HFF-Myc (cell line): ENCODE measurements at places on chromosomes 5 and 9.

- no peak for DNase-seq
Measured at GRCh38 chr5:141716009-141716408, 34.0 kb upstream of the ARAP3 start.

GRCh38 chr9:110580850-110581249 lies 1.3 kb upstream of the SVEP1 start:
- no peak for DNase-seq

GRCh38 chr9:113875459-113876150 lies 504 bp upstream of the ZNF618 start:
- no peak for DNase-seq

DNA sequence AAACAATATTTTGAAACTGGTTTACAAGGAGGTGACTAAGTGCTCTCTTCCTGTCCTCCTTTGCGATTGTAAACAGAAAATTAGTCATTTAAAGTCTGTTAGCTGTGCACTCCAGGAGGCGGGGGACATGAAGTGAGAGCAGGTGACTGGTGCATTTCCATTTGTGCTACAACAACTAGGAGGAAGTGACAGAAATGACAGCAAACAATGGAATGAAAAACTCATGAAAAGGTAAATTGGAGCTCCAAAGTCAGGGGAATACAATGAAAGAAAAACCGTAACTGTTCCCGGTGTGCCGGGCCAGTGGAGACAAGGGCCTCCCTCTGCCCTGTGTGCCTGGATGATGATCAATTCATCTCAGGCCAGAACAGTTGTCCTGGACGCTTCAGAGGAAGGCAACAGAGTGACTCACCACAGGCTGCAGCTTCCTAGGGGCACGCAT lies 439.9 kb downstream of the GADD45G start:
- no peak for DNase-seq

DNA sequence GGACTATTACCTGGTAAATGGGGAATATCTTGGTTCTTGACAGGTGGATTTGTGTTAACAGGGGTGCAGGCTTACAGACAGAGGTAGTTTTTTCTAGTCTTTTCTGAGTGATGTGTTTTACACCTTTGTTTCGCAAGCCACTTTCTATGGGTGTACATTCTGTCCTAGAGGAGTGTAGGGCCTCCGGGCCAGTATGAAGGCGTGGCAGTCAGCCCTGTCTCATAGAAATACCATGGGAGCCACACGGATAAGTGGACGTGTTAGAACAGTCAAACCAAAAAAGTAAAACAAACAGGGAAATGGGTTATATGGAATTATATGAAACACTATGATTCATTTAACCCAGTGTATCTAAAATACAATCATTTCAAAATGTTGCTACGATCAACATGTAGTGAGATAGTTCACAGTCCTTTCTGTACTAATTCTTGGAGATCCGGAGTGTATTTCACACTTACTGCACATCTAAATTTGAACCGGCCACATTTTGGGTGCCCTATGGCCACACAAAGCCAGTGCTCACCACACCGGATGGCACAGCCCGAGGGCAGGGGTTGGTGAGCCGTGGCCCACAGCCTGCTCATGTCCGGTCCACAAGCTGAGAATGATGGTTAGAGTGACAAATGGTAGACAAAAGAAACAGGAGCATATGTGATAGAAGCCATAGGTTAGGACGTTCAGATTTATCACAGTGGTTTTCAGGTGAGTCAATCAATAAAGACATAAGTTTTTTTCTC lies 80.1 kb upstream of the IRX4 start:
- DNase-seq, result no peak

DNA sequence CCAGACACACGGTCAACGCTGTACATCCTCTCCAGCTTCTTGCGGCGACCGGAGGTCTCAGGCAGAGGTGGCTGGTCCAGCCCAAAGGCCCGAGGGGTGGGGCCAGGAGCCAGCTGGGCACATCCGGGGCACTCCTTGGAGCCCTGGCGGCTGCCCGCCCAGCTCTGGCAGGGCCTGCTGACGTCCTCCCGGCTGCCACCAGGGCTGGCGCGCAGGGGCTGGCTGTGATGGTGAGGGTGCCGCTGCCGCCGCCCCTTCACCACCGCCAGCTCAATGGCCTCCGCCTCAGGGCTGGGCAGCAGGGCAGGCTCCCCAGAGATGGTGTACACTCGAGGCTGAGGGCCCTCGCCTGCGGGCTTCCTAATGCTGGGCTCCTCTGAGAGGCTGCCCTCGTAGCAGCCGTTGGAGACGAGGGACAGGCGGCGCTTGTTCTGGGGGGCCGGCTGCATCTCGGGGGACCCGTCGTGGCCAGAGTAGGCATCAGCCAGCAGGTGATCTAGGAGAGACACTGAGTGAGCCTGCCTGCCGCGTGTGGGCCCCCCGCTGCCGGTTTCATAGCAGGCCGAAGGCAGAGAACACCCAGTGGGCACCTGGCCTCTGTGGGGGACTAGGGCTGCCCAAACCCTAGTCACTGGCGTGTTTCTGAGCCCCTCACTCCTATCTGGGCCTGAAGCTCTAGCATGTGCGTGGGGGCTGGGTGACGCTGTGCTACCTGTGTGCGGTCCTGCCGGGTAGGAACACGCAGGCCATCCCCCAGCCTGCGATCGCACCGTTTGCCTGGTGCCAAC lies 1.5 kb downstream of the NSMF start:
- no peak for DNase-seq

DNA sequence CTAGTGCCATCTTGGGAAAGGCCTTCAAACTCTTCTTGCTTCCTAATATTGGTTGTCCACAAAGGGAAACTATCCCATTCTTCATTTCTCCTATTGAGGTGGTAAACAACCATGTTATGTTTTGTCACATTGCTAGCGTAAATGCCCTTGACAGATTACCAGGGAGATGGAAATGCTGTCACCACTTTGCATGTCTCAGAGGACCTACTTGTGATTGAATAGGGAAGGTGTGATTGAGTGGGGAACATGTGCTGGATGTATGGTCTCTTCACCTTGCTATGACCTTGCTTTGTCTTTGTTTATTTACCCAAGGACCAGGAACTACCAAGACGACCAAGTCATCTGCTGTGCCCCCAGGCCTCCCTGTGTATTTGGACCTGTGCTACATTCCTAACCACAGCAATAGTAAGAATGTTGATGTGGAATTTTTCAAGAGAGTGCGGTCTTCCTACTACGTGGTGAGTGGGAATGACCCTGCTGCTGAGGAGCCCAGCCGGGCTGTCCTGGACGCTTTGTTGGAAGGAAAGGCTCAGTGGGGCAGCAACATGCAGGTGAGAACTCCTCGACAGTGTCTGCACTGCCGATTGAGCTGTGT lies 96.1 kb downstream of the MAP1B start:
- DNase-seq, result no peak

DNA sequence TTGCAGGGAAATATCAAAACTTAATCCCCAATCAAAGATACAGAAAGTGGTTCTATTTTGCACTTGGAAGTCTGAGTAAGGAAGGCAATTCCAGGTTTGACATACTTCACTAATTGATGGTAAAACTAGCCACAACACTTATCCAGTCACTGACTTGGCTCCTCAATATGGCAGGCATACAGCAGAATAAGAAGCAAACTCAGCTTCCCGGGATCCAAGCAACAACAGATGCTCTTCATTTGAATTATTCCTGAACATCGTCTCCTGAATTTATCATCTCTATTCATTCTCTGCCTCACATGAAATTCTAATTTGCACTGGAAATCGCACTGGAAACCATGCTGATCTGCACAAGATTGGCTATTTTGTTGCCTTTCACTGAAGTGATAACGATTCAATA lies 629.6 kb downstream of the PRELID2 start:
- no peak for DNase-seq

DNA sequence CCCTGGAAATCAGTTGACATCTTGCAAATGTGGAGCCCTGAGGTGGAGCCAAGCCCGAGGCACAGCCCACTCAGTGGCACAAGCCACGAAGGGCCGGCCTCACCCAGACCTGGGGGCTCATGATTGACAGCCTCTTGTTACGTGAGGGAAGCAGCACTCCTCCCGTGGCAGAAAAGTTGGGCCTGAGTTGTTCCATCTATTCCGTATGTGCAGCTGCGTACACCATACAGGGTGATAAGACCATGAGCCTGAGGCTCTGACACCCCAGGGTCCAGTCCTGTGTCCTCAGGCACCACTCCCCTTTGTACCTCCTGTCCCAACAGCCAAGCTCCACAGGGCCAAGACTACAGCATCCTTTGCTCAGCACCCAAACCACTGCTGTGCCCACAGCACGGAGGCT lies 1.9 kb upstream of the ORM2 start:
- DNase-seq, result no peak

DNA sequence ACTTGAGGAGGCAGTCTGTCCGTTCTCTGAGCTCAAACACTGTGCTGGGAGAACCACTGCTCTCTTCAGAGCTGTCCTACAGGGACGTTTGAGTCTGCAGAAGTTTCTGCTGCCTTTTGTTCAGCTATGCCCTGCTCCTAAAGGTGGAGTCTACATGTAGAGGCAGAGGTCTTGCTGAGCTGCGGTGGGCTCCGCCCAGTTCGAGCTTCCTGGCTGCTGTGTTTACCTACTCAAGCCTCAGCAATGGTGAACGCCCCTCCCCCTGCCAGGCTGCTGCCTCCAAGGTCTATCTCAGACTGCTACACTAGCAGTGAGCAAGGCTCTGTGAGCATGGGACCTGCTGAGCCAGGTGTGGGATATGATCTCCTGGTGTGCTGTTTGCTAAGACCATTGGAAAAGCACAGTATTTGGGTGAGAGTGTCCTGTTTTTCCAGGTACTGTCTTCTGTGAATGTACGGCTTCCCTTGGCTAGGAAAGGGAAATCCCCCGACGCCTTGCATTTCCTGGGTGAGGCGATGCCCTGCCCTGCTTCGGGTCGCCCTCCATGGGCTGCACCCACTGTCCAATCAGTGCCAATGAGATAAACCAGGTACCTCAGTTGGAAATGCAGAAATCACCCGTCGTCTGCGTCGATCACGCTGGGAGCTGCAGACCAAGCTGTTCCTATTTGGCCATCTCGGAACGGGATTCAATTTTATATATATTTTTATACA lies 58.5 kb downstream of the CNTRL start:
- no peak for DNase-seq

DNA sequence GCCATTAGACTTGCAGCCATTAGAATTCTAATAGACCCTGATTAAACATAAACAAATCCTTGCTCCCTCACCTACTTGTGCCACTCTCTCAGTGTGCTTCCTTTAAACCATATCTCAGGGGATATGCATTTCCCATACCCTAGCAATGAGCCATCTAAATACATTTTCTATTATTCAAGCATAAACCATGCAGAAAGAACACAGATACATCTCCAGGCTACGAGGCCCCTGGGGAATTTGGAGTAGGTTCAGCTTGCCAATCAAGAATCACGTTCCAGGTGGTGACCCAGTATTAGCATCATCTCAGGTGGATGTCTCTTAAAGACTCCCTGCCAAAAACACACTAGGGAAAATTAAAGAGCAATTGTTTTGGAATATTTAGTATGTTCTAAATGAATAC lies 93.0 kb upstream of the CCL21 start:
- DNase-seq, result no peak

GRCh38 chr9:87481890-87482855 lies 15.5 kb upstream of the DAPK1 start:
- DNase-seq, result no peak

DNA sequence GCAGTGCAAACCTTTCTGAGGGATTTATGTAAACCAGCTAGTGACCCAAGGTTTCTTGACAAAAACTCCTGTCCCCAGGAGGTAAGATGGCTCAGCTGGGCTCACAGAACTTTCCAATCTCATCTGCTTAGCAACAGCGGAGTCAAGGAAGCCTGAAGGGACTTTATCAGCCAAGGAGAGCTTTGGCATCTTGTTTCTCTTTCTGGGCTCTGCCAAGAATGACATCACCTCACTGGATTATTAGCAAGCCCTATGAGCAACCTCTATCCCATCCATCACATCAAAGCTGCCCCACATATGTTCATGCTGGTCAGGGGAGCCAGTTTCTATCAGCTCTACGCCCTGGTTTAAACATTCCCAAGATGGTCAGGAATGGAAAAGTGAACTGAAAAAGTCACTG lies 461.3 kb downstream of the ENC1 start:
- no peak for DNase-seq

DNA sequence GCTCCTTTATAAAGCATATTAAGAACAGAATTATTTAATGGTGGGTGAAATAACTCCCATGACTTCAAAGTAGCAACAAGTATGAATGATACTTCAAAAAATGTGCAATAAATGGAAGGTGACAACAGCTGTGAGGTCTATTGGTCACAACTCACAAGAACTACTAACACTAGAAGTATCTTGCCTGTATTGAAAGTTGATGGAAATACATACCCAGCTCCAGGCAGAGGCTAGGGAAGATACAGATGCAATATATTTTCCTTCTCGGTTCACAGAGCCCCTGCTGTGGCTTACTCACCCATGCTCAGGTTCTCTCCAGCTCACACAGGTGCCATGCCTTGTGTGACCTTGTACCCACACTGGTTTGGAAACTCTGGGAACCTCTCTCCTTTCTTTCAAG lies 133.8 kb downstream of the LIFR start:
- no peak for DNase-seq

- no peak for DNase-seq
Measured at GRCh38 chr9:128163027-128163515, 3.0 kb downstream of the BBLN start.

DNA sequence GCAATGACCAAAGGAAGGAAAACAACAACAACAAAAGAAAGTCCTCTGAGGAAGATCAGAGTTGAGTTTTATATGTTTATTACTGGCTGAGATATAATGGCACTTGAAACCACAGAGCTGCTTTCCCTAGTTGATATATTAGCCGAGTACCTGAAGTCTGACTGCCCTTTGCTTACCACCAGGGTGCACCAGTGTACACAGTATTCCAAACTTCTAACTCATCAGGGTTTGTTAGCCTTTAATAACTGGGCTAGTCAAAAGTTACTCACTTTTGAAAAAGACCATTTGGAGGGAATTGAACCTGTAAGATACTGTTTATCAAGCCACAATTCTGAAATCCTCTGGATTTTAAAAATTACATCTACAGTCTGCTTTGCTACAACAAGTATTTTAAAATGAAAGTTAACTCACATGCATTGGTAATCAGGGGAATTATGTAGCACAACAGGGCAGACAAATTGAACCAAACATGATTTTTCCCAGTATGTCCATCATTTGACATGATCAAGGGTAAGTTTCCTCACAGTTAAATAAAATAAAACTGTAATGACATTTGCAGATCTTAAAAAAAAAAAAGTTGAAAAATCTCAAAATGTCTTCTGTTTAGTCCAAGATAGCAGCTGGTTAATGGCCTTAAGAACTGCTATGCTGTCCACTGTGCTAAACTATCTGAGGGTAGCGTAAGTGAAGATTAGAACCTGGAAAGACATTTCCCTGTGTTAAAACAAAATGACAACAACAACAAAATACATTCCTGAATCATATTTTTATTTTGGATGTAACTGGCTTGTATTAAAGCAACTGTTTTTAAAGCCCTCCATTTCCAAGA lies 57.3 kb upstream of the C6 start:
- peak; percentile 35 for DNase-seq

- no peak for DNase-seq
Measured at GRCh38 chr9:80596579-80596978, 1024.8 kb downstream of the TLE4 start.

GRCh38 chr9:122134822-122135528 lies 24.6 kb downstream of the NDUFA8 start:
- no peak for DNase-seq

- peak; percentile 94 for DNase-seq
Measured at GRCh38 chr5:151739939-151740335, 18.5 kb downstream of the ATOX1 start.
